ENCODE measurements at places on chromosomes 5 and 9. TPM values are rescaled to one million over a fixed set of nuclear protein-coding genes. Genes with fewer than 3 reads are reported as not detected.

DDX4 gene
- not detected for total RNA-seq

PSIP1 gene
- 56.9 TPM for total RNA-seq

CDC20B gene
- not detected for total RNA-seq

SLCO4C1 gene
- total RNA-seq = not detected

- no peak for DNase-seq
- H3K4me1 ChIP-seq = peaks cover 55% of the 10 kb centered on the region
Observed at GRCh38 chr9:18707489-18708205, 233.7 kb downstream of the ADAMTSL1 start.

- H3K27me3 ChIP-seq = no peaks in the 10 kb centered on the region
- H3K36me3 ChIP-seq = no peaks in the 10 kb centered on the region
- H3K4me3 ChIP-seq = peak overlapping the region; percentile 85
- H3K4me1 ChIP-seq = peaks cover 25% of the 10 kb centered on the region
- H3K27ac ChIP-seq = peak overlapping the region; percentile 97
Observed at GRCh38 chr5:109688630-109688969, 1.1 kb upstream of the MAN2A1 start.

DNA sequence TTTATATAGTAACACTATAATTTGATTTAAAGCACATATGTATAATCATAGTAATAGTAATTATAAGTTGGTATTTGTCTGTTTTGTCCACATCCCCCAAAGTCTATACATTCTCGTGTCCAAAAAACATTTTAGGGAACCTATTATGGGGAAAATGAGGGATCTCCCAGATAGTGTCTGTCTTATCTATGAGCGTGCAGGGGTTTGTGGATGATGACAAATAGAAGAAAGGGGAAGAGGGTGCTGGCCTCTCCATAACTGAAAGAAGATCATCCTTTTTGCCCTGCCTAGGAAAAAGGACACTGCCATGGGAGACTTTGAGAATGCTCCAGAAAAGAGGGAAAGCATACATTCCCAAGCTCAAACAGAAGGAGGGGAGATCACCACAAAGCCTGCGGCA, 45.3 kb downstream of the C5orf22 start:
- no peaks in the 10 kb centered on the region for H3K4me1 ChIP-seq
- no peak overlapping the region for H3K4me3 ChIP-seq
- no peaks in the 10 kb centered on the region for H3K27me3 ChIP-seq
- no peak for DNase-seq
- H3K36me3 ChIP-seq = no peaks in the 10 kb centered on the region

DNA sequence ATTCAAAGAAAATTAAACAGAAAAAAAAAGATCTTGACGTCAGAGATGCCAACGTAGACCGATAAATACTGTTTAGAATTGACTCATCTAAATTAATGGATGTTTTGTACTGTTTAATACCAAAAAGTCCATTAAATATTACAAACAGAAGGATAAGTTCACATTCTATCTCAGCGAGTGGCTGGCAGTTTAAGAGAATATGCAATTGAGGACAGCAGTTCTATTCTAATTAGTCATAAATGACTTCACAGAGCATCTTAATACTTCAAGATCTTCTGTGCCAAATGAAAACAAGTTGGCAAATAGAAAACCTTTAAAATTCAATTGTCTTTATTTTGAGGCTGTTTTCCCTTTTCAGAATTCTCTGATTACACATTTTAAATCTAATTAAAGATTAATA, 326.6 kb upstream of the NREP start:
- no peaks in the 10 kb centered on the region for H3K36me3 ChIP-seq
- H3K4me1 ChIP-seq = no peaks in the 10 kb centered on the region
- H3K27me3 ChIP-seq = no peaks in the 10 kb centered on the region
- no peak overlapping the region for H3K27ac ChIP-seq
- DNase-seq = no peak

GRCh38 chr9:107734256-107735013, 244.9 kb upstream of the KLF4 start:
- H3K27me3 ChIP-seq = no peaks in the 10 kb centered on the region
- H3K4me3 ChIP-seq = no peak overlapping the region
- peaks cover 54% of the 10 kb centered on the region for H3K4me1 ChIP-seq
- peak overlapping the region; percentile 75 for H3K27ac ChIP-seq
- DNase-seq = no peak

DNA sequence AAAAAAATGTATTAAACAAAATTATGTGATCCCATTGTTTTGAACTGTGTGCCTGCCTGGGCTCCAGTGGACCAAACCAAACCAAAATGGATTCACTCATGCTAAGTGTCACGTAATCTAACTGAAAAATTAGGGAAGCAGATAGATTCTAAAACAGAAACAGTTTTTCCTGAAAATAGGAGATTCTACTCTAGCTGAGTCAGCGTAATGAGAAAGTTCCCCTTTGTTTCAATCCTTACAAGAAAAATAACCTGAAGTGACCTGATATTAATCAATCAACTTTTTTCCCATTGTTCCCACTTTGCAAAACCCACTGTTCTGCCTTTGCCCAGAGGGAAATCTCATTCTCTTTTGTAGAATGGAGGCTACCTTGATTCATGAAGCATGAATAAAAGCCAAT, 682.4 kb upstream of the CDH10 start:
- no peaks in the 10 kb centered on the region for H3K4me1 ChIP-seq
- no peak overlapping the region for H3K27ac ChIP-seq
- no peak for DNase-seq
- no peak overlapping the region for H3K4me3 ChIP-seq
- H3K36me3 ChIP-seq = no peaks in the 10 kb centered on the region

- no peak overlapping the region for H3K27ac ChIP-seq
- no peak overlapping the region for H3K4me3 ChIP-seq
- no peaks in the 10 kb centered on the region for H3K27me3 ChIP-seq
- no peaks in the 10 kb centered on the region for H3K4me1 ChIP-seq
Observed at GRCh38 chr5:130871346-130872086, 293.5 kb downstream of the HINT1 start.

- H3K27ac ChIP-seq = peak overlapping the region; percentile 40
- no peak for DNase-seq
- H3K4me1 ChIP-seq = peaks cover 48% of the 10 kb centered on the region
- H3K27me3 ChIP-seq = peaks cover 51% of the 10 kb centered on the region
- no peaks in the 10 kb centered on the region for H3K36me3 ChIP-seq
- H3K4me3 ChIP-seq = peak overlapping the region; percentile 41
Observed at GRCh38 chr9:137316012-137316981, 14.2 kb upstream of the NRARP start.

DNA sequence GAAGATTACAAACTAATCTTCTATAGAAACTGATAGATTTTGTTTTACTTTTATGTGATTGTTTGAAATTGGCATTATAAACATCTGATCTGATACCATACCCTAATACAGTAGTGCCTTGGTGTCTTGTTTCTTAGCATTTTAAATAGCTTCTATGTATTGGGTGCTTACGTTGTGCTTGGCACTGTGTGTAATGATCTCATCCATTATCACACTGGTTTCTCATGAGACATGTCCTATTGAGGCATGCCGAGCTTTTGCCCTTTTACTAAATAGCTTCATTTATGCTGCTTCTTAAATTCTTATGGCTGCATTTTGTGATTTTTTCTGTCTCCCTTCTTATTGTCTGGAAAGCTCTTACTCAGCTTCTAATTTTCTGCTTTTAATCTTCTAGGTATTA, 48.2 kb upstream of the TLR4 start:
- H3K4me3 ChIP-seq = no peak overlapping the region
- no peaks in the 10 kb centered on the region for H3K27me3 ChIP-seq
- no peak overlapping the region for H3K27ac ChIP-seq
- no peak for DNase-seq
- H3K4me1 ChIP-seq = no peaks in the 10 kb centered on the region

- no peaks in the 10 kb centered on the region for H3K27me3 ChIP-seq
- H3K4me3 ChIP-seq = no peak overlapping the region
- H3K36me3 ChIP-seq = no peaks in the 10 kb centered on the region
- H3K4me1 ChIP-seq = no peaks in the 10 kb centered on the region
- H3K27ac ChIP-seq = no peak overlapping the region
Observed at GRCh38 chr9:86202338-86202882, 57.0 kb downstream of the C9orf153 start.

GRCh38 chr5:87411586-87411972, 1.2 kb downstream of the CCNH start:
- peaks cover 26% of the 10 kb centered on the region for H3K4me1 ChIP-seq
- peaks cover 40% of the 10 kb centered on the region for H3K36me3 ChIP-seq
- no peak for DNase-seq
- H3K4me3 ChIP-seq = peak overlapping the region; percentile 88

- H3K36me3 ChIP-seq = no peaks in the 10 kb centered on the region
- H3K27me3 ChIP-seq = peaks cover 20% of the 10 kb centered on the region
- DNase-seq = no peak
- peaks cover 21% of the 10 kb centered on the region for H3K4me1 ChIP-seq
- no peak overlapping the region for H3K27ac ChIP-seq
Observed at GRCh38 chr9:114161513-114161912, 6.2 kb downstream of the COL27A1 start.

DNA sequence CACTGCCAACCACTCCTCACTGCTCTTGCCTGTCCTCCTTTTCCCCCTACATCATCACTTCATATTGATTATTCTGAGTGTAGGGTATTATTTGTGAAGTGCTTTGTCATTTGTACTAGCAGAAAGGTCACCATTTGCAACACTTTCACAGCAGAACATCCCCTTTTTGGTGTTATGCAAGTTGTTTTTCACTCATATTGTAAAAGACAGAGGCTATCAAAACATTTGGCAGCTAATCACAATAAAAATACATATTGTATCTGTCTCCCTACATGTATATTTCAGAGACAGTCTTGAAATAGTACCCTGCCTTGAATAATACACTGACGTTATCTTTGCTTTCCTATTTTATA, 82.3 kb downstream of the ANXA1 start:
- H3K36me3 ChIP-seq = no peaks in the 10 kb centered on the region

GRCh38 chr5:171386861-171387344, 746 bp upstream of the NPM1 start:
- DNase-seq = no peak
- H3K27me3 ChIP-seq = no peaks in the 10 kb centered on the region
- H3K4me3 ChIP-seq = peak overlapping the region; percentile 84
- peaks cover 44% of the 10 kb centered on the region for H3K4me1 ChIP-seq

- peaks cover 61% of the 10 kb centered on the region for H3K4me1 ChIP-seq
- no peak overlapping the region for H3K4me3 ChIP-seq
- peaks cover 95% of the 10 kb centered on the region for H3K27me3 ChIP-seq
- H3K27ac ChIP-seq = no peak overlapping the region
- H3K36me3 ChIP-seq = peaks cover 7% of the 10 kb centered on the region
Observed at GRCh38 chr5:73441378-73441777, 7.2 kb downstream of the FOXD1 start.

- H3K36me3 ChIP-seq = no peaks in the 10 kb centered on the region
- H3K27me3 ChIP-seq = no peaks in the 10 kb centered on the region
- no peak overlapping the region for H3K4me3 ChIP-seq
- H3K4me1 ChIP-seq = peaks cover 62% of the 10 kb centered on the region
Observed at GRCh38 chr9:93218161-93218560, 34.2 kb downstream of the WNK2 start.

GRCh38 chr5:96483878-96484277, 50.8 kb upstream of the PCSK1 start:
- no peak for DNase-seq
- no peak overlapping the region for H3K27ac ChIP-seq
- no peaks in the 10 kb centered on the region for H3K36me3 ChIP-seq

DNA sequence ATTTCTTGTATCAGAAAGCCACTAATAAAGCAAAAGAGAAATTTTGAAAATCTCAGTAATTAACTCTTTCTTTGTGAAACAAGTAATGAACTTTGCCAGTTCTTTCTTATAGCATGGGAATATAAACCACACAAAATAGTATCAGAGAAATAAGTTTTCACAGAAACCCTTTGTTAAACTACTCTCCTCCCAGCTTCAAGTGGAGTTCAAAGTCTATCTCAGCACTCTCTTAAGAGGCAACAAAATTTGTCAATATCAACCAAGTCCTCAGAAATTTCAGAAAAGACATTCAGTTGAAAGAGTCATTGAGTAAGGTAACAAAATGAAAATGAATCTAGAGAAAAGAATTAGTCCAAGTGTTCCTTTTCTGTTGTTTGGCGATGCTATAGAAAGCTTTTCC, 89.3 kb downstream of the NTRK2 start:
- H3K36me3 ChIP-seq = no peaks in the 10 kb centered on the region
- DNase-seq = no peak
- H3K27me3 ChIP-seq = no peaks in the 10 kb centered on the region
- H3K27ac ChIP-seq = no peak overlapping the region
- no peak overlapping the region for H3K4me3 ChIP-seq

GRCh38 chr5:150510460-150511263, 2.7 kb downstream of the NDST1 start:
- no peaks in the 10 kb centered on the region for H3K27me3 ChIP-seq
- H3K4me3 ChIP-seq = no peak overlapping the region
- H3K4me1 ChIP-seq = peaks cover 99% of the 10 kb centered on the region

DNA sequence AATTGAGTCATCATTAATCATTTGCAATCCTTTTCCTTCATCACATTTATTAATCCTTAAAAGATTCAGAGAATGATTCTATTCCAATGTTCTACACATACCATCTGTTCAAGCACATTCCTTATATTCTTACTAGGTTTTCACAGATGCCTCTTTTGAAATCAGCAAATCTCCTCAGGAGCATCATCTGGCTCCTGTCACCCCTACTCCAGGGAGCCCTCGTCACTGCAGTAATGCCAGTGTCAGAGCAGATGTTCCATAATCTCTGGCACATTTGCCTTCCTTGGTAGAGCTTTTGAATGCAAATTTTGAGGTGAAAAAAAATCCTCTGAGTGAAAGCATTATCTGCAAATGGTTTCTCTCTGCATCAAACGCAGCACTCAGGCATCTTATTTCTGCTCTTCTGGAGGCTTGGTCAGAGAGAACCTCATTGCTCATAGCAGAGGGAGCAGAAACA, 7.6 kb upstream of the KCNV2 start:
- no peak overlapping the region for H3K27ac ChIP-seq
- H3K36me3 ChIP-seq = no peaks in the 10 kb centered on the region
- H3K4me3 ChIP-seq = no peak overlapping the region

DNA sequence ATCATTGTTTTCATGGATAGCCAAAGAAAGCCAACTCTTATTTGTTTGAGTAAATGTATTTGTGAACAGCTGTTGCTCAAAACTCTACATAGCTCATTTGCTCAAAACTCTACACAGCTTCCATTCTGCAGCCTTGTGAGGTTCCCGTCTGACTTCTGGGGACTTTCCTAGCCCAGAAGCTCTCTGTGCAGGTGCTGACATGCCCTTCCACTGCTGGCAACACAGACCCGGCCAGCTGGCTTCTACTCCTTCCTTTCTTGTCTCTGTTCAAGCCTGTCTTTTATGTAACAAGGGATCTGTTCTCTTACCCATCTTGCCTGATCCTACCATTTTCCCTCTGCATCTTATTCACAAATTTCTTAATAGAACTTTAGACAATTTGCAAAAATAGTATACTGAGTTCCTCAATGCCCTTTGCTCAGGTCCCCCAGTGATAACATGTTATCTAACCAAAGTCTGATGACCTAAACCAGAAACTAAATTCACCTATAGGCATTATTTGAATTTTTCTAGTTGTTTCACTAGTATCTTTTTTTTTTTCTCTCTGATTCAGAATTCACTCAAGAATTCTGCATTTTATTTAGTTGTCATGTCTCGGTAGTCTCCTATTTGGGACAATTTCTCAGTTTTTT, 556.5 kb upstream of the SEMA6A start:
- H3K27ac ChIP-seq = no peak overlapping the region
- H3K4me3 ChIP-seq = no peak overlapping the region
- no peak for DNase-seq
- no peaks in the 10 kb centered on the region for H3K27me3 ChIP-seq
- H3K36me3 ChIP-seq = no peaks in the 10 kb centered on the region

- no peak for DNase-seq
- no peak overlapping the region for H3K27ac ChIP-seq
- H3K4me3 ChIP-seq = no peak overlapping the region
- no peaks in the 10 kb centered on the region for H3K36me3 ChIP-seq
- H3K27me3 ChIP-seq = no peaks in the 10 kb centered on the region
Observed at GRCh38 chr9:74589576-74589975, 92.4 kb downstream of the RORB start.
